ENCODE measurements at places on chromosomes 6 and 20.

DNA sequence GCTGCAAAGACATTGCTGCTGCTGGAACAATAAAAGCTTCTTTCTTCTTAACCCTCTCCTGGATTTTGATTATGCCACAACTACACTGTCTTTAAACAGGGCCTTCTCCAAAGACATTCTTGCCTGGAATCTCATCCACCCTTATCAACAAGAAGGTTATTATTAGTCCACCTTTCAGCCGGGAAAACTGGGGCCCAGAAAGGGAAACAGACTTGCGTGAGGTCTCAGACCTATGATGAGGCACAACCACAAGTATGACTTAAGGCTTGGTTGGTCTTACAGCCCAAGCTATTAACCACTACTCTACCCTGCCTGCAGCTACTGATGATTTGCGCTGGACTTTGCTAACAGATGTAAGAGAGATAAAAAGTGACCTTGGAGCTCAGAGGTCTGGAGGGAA lies 62.8 kb upstream of the CTNNBL1 start:
- DNase-seq = no peak

DNA sequence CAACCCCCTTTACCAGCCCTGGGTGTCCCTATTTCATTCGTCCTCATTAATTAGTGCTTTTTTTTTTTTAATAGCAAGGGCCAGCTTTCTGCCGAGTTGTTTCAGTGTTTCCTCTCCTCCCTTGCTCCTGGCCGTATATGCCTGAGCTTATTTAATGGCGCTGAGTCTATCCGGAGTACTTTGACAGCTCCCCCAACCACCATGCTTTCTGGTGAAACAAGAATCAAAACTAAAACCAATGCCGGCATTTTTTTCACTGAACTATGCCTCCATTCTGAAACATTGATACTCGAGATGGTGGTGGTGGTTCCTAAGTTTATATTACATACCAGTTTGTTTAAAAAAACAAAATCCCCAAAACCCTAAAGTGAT lies 1.2 kb downstream of the DCBLD1 start:
- no peak for DNase-seq

DNA sequence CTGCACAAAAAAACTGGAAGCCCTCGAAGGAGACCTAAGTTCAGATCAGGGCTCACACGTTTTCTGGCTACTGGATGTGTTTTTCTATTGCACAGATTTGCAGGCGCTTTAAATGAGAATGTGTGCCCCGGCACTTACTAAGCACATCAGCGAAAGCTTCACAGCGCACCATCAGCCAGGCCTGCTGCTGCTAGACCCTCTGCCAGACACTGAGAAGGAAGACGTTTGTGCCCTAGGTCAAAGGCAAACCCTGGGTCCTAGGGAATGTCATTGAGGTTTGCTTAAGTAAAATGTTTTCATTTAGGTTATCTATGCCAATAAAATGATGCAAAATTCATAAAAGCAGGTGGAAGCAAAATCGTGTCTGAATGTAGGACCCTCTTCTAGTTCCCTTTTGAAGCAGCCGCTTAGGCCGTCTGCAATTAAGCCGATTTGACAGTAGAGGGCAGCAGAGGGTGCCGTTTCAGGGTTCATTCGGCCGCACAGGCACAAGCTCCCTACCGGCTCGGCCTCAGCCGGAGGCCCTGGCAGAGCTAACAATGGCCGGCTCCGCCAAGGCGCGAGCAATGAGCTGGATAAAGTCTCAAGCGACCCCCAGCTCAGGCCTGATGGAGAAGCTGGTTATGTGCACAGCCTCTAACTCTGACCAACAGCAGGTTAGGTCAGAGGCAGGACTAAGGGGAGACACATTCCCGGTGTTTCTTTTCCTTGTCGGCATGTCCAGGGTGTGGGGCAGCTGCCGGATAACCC lies 107.2 kb upstream of the FOXA2 start:
- no peak for DNase-seq

DNA sequence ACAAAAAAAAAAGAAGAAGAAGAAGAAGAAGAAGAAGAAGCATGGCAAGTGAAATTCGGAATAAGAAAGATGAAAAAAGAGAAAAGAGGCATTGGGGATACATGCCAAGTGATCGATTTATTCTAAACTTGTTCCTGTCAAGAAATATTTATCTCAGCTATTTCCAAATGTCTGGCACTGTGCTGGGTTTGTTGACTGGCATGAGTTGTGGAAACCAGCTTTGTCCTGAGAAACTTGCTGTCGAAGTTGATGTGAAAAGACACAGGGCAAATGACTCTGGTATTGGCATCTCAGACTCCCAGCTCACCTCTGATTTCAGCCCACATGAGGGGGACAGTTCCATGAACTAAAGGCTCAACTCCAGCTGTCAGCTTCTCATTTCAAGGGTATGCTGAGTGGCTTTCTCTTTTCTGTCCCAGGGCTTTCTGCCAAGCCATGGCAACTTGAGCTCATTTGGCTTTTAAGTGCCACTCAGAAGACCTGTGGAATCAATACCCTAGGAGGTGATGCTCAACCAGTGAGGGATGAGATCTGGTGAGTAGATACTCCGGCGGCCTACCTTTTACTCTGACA lies 253.3 kb upstream of the JAG1 start:
- no peak for DNase-seq

DNA sequence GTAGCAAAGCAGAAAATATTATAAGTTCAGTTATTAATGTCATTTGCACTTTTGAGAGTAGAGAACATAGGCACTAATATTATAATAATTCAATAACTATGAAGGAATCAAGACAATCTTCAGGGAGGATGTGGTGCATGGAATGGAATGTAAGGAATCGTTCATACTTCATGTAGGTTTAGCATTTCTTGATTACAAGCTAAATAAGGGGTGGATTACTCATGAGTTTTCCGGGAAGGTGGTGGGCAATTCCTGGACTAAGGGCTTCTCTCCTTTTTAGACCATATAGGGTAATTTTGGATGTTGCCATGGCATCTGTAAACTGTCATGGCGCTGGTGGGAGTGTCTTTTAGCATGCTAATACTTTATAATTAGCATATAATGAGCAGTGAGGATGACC lies 9.1 kb upstream of the BTNL2 start:
- no peak for DNase-seq

Measured in stimulated activated CD8-positive, alpha-beta memory T cell treated with anti-CD3 and anti-CD28 coated beads, Interleukin-7, amount 100 ng/mL, for 4 hours (primary cell).